ENCODE measurements at places on chromosomes 4 and X.

- peaks cover 3% of the 10 kb centered on the region for H3K36me3 ChIP-seq
- H3K27me3 ChIP-seq, result no peaks in the 10 kb centered on the region
- no peak overlapping the region for H3K4me3 ChIP-seq
- H3K4me1 ChIP-seq, result no peaks in the 10 kb centered on the region
Observed at GRCh38 chr4:127000846-127001245, 631.9 kb upstream of the INTU start.

DNA sequence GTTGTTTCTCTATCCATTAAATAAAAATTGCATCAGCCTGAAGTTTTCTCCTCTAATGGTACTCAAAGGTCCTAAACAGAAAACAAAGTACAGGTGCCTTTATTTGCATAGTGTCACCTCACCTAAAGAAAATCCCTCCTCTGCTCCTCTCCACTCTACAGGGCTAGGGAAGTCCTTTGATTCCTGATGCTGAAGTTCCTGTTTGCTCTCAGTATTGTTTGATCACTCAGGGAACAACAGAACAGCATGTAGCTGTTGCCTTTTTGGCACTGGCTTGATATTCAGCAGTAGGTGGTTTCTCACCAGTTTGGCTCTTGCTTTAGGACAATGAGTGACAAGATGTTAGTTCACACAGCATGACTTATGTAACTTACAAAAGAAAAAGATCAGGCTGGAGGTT is 156.2 kb upstream of the SLC7A11 start:
- H3K4me3 ChIP-seq, result no peak overlapping the region
- H3K27ac ChIP-seq, result no peak overlapping the region
- H3K36me3 ChIP-seq, result no peaks in the 10 kb centered on the region
- no peaks in the 10 kb centered on the region for H3K27me3 ChIP-seq
- DNase-seq, result no peak

- H3K27ac ChIP-seq, result no peak overlapping the region
- no peaks in the 10 kb centered on the region for H3K27me3 ChIP-seq
- H3K4me3 ChIP-seq, result no peak overlapping the region
- DNase-seq, result no peak
Observed at GRCh38 chr4:25817059-25817681, 45.6 kb downstream of the SEL1L3 start.

- H3K27ac ChIP-seq, result no peak within 1 kb of the TSS
- no peak for DNase-seq
- H3K4me1 ChIP-seq, result peaks cover 19% of the 10 kb centered on the region
- peaks cover 35% of the 10 kb centered on the region for H3K27me3 ChIP-seq
- H3K36me3 ChIP-seq, result peaks cover 2% of the 10 kb centered on the region
Observed at GRCh38 chr4:4386736-4387392, at the start of gene NSG1. Gene NSG1 (plus strand): TSS chr4:4387102. CDS start chr4:4387630, 528 bp downstream.

- DNase-seq, result no peak
- no peak overlapping the region for H3K27ac ChIP-seq
- no peaks in the 10 kb centered on the region for H3K4me1 ChIP-seq
- H3K4me3 ChIP-seq, result no peak overlapping the region
Observed at GRCh38 chr4:124060261-124060918, 652.1 kb downstream of the ANKRD50 start.
